ENCODE measurements at places on chromosomes 7 and 10.

DNA sequence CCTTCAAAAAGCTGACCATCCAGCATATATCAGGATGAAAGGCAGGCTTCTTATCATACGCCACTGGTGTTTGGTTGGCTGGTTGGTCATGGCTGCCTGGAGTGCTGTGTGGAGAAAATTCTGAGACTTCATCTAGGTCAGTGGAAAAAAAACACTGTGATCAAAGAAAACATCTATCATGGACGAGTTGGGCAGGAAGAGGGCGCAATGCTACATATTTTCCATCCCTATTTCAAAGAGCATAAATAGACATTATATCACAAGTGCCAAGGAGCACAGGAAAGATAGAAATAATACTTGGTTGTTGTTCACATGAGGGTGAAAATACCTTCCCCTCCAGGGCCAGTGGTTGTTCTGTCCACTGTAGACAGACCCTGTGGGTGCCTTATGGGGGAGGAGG, 128.4 kb upstream of the PLPP4 start:
- no peak for DNase-seq

DNA sequence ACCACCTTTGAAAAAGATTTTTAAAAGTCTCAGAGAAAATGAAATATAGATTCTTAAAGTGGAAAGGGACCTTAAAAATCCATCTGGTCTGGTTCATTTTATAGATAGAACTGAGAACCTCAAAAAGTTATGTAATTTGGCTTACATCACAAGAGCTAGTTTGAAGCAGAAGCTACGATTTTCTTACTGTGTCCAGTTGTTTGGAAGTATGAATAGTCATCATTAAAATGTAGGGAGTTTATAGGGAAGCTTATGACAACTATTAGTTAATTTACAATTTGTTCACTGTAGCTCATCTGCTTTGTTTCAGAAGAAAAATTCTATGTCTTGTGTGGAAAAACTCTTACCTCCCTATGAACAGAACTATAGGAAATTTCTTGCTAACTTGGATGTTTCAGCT, 26.9 kb downstream of the ZEB1 start:
- DNase-seq = no peak

- DNase-seq = no peak
Measured at GRCh38 chr10:97961945-97962344, 68.5 kb downstream of the CRTAC1 start.

GRCh38 chr7:139361523-139361922, 1.8 kb downstream of the LUC7L2 start:
- DNase-seq = no peak

DNA sequence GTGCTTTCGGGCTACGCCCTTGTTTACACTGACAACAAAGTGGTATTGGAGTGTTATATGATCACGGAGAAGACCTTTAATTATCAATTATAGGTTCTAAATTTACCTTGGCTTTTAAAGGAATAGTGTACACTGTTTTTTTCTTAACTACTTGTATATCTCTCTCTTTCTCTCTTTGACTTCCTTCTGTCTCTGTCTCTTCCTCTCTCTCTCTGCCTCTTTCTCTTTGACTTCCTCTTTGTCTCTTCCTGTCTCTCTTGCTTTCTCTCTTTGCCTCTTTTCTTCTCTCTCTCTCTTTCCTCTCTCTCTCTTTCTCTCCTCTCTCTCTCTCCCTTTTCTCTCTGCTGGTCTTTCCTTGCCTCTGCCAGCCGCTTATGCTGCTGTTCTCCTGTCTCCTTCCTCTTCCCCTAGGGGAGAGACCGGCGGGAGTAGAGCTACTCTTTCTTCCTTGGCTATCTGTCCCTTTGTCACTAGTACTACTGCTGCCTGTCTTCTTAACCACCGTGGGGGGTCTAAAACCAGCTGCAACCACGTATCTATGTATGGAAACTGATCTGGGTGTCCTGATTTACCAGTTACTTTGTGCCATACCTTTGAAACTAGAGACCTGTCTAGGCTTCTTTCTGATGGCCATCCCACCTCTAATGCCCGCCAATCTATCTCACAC, 36.9 kb upstream of the GSDME start:
- DNase-seq = peak; percentile 32

- DNase-seq = no peak
Measured at GRCh38 chr10:62511656-62512055, 137.5 kb downstream of the ZNF365 start.

DNA sequence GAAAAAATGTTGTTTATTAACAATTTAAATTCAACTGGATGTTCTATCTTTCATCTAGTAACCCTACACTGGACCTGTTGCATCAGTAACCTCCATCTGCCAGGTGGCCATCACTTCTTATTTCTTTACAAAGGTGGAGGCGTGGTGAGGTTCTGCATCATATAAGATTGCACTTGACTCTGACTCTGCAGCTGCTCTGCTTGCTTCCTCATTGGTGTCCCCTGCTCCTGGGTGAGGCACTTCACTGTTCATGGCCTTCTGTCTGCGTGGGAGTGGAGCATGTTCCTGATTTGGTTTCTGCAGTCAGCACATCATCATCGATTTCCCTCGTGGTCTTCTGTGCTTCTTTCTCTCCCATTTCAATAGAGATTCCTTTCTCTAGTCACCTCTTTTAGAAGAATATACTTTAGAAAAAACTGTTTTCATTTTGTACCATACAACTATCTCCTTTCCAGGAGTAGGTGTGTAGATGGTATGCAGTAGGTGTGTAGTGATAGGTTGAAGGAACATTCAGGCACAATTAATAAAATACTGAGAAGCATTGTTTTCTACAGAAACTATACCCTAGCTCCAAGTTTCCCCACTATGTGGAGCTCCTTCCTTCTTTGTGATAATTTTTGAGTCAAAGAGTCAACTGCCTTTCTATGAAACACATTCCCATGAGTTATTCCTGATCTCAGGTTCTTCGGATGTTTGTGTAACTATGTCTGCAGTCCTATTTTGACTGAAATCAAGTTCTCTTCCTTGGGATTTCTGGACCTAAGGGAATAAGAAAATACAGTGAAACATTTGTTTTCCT, 231.7 kb upstream of the CNTNAP2 start:
- DNase-seq = peak; percentile 30

Measured in NAMALWA (cell line).